Left kidney (tissue), 8 donors: ENCODE measurements at places on chromosomes 6 and 20. TPM values are rescaled to one million over a fixed set of nuclear protein-coding genes. Genes with fewer than 3 reads are reported as not detected.

DNA sequence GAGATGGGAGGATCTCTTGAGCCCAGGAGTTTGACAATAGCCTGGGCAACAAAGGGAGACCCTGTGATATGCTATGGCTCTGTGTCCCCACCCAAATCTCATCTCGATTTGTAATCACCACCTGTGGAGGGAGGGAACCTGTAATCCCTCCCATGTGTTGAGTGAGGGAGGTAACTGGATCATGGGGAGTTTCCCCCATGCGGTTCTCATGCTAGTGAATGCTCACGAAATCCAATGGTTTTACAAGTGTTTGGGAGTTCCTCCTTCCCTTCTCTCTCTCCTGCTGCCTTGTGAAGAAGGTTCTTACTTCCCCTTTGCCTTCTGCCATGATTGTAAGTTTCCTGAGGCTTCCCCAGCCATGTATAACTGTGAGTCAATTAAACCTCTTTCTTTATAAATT lies 3.4 kb downstream of the NUDT3 start:
- DNase-seq = no peak

BHLHE23 gene
- not detected for polyA plus RNA-seq

DNA sequence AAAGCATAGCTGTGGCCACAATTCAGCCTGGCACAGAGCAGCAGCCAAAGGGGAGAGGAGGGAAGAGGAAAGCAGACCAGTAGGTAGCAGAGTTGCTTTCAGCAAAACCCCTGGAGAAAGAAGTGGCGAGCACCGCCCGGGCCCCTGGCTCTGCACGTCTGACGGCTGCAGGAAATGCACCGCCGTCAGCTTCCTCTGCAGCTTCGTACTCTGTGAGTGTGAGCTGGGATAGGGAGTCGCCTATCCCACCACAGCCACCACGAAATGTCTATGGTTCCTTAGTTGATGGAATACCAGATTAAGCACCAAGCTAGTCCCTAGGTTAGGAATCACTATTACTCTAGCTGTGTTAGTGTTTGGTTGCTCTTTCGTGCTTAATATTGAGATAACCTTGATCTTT lies 79.9 kb upstream of the NAA20 start:
- no peak for DNase-seq

FAM229B gene
- polyA plus RNA-seq = 40.6 TPM

UQCC2 gene
- 65.1 TPM for polyA plus RNA-seq

DNA sequence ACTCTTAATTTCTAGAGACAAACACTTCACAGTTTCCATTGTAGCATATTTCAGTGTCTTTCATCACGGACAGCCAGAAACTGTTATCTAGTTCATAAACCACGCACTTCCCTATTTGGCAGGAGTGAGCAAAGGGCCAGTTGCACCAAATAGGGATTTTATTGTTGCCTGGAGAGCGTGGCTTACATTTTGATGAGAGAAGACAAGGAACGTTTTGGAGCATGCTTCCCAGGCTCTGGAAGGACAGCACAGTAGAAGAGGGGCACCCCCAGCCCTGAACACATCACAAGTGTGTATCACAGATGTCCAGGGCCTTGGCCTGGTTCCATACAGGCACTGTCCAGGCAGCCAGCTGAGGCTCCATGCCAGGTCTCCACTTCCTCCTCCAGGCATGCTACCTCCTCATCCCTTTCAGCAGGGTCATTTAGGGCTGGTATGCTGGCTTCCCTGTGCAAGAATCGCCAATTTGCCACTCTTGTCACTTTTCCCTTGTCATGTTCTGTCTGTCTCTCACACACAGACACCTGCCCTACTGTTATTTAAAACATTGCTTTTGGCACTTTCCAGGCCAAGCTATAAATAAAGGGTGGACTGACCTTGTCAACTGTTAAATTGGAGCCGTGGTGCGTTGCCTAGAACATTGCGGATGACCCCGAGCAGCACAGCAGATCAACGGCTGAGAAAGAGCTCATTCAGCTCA lies 235.0 kb upstream of the GMDS start:
- no peak for DNase-seq

- DNase-seq = no peak
Observed at GRCh38 chr20:17655865-17656479, 26.1 kb downstream of the RRBP1 start.

- peak; percentile 75 for DNase-seq
Observed at GRCh38 chr6:108966855-108967755, 118.9 kb downstream of the ARMC2 start.

GRCh38 chr6:90249458-90249857 lies 47.2 kb downstream of the BACH2 start:
- DNase-seq = no peak

GRCh38 chr6:64185621-64186020 lies 550.0 kb downstream of the PHF3 start:
- no peak for DNase-seq

RIMS4 gene
- 0.52 TPM for polyA plus RNA-seq

- DNase-seq = no peak
Observed at GRCh38 chr6:89582669-89583325, 55.8 kb downstream of the LYRM2 start.

LAMP5 gene
- polyA plus RNA-seq = 7.8 TPM

DNA sequence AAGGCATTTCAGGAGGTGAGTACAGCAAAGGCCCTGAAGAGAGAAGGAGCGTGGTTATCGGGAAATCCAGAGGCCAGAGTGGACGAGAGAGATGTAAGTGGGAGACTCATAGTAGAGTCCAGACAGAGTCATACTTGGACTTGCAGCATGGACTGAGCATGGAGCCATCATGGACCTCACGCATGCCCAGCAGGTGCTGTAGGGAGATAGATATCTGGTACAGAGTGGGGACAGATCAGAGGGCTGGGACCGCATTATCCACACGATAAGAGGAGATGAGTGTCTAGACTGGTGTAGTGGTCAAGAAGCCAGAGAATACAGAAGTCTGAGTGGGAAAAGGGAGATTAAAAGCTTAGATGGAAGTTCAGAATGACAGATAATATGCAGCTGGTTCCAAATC lies 127.0 kb downstream of the TBC1D7 start:
- no peak for DNase-seq

GRCh38 chr6:93352604-93353003 lies 66.8 kb downstream of the EPHA7 start:
- DNase-seq = no peak

DNA sequence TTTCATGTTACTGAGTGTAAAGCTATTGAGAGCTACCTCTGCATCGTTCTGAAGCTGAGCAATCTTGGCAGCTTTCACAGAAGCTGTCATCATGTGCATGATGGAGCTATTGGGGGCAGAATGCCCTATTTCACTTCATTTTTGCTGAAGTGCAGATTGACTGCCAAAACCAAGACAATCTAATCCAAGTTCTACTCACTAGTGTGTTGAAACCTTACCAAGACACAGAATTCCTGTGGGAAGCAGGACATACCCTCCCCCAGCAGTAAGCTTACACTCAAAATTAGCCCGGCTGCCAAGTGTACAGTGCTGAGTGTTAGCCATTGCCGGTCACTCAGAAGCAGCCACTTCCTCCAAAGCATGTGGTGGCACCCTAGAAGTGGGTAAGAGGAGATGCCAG lies 177.3 kb upstream of the TENT5A start:
- no peak for DNase-seq

- DNase-seq = no peak
Observed at GRCh38 chr6:148881593-148882311, 134.9 kb downstream of the UST start.

- peak; percentile 33 for DNase-seq
Observed at GRCh38 chr6:147909640-147910039, 401.1 kb downstream of the SAMD5 start.

- no peak for DNase-seq
Observed at GRCh38 chr6:169691260-169691659, 10.6 kb downstream of the WDR27 start.

- no peak for DNase-seq
Observed at GRCh38 chr6:146891615-146892265, 293.0 kb downstream of the ADGB start.

DNA sequence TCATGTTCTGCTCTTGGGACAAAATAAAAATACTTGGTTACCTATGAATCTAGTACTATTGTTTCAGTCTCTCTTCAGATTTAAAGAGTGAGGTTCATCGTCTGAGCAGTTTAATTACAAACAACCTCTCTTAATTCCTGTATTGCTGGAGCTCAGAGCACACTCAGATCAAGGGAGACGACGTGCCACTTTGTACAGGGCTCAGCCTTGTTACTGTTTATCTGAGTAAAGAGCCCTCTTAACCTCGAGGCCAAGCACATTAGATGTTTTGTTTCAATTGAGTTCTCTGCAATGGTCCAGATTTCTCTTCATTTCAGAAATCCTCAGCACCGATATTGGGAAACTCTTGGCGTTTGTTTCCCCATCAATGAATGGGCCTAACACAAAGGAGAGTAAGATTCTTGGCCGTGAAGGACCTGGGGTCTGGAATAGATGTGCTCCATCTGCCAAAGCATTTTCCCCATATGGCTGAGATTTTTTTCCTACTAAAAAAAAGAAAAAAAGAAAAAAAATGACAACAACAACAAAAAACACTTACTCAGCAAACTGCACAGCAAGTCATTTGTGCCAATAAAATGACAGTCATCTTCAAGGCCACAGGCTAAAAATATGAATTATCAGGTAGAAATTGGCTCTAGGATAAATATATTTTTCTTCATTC lies 82.6 kb upstream of the CCN6 start:
- no peak for DNase-seq

SLC44A4 gene
- polyA plus RNA-seq = 52.6 TPM

GRCh38 chr20:50188879-50189680 lies 1.6 kb upstream of the CEBPB start:
- no peak for DNase-seq

ME1 gene
- polyA plus RNA-seq = 2.5 TPM

HLA-DRB1 gene
- polyA plus RNA-seq = 16.1 TPM

GRCh38 chr6:51387907-51388306 lies 569.2 kb downstream of the TFAP2B start:
- DNase-seq = no peak

BMP2 gene
- 19.4 TPM for polyA plus RNA-seq

- DNase-seq = no peak
Observed at GRCh38 chr6:82741325-82741995, 324.2 kb downstream of the UBE3D start.

FLRT3 gene
- polyA plus RNA-seq = 162 TPM

DNA sequence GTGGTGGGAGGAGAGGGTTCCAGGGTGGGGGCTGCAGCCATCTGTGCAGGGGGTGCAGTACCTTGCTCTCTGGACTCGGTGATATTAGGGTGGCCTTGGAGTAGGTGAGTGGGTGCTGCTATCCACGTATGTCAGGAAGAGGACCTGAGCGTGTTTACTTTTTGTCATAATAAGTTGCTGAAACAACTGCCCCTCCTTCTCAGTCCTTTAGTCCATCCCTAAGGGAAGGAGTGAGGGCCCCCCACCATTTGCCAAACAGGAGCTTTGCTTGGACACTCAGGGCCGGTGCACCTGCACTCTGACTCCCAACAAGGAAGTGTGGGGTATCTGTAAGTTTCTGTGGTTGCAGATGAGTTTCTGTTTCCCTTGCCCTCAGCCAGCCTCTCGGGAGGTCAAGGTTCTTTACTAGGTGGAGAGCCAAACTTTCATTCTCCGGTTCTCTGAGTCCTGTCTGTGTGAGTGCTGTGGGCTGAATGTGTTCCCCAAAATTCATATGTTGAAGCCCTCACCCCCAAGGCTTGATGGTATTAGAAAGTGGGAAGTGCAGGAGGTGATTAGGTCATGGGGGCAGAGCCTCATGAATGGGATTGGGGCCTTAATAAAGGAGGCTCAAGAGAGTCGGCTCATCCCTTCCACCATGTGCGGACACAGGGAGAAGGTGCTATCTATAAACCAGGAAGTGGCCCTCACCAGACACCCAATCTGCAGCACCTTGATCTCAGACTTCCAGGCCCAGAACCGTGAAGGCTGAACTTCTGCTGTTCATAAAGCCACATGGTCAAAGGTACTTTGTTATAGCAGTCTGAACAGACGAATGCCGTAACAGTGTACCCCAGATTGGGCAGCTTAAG lies 19.6 kb upstream of the CCR6 start:
- no peak for DNase-seq

- DNase-seq = no peak
Observed at GRCh38 chr20:24651171-24651975, 181.9 kb downstream of the SYNDIG1 start.

DNA sequence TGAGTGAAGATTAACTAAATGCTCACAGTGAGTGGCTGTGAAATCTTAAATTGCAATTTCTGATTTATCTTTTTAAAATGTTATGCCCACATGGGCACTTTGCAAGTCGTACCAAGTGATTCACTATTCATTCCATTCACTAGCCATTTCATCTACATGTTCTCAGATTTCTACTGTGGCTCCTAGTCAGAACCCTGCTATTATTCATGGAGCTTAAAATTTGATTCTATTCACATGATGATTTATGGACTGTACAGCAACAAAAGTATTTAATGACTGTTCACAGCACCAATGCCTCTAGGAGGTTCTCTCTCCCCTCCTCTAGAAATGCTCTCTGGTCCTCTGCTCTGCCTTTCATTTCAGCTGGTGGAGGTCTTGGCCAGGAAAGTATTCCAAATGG lies 133.5 kb upstream of the MAP3K7 start:
- no peak for DNase-seq

DNA sequence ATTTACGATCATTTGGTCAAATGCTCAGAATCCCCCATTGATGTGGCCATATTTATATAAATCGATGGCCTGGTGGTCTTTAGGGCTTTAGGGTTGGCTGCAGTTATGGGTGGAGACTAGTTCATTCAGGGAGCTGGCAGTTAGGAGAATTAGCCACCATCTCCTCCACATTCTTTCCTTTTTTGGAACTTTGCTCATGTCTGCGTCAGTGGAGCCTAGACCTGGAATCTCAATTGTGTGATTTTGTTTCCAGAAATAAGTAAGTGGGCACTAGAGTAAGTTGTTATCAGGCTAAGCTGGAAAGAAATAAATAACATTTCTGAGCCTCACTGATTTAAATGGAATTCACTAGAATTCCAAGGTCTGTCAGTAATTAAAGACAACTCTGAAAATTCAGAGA lies 29.0 kb upstream of the ELOVL5 start:
- no peak for DNase-seq

UBE2J1 gene
- 59.3 TPM for polyA plus RNA-seq
